ENCODE measurements at places on chromosomes 1 and 21.
A peak's percentile ranks its signal among the peaks of the same experiment; 100 is the strongest.

GRCh38 chr1:90795431-90795830 is 78.3 kb upstream of the BARHL2 start:
- DNase-seq, result no peak

DNA sequence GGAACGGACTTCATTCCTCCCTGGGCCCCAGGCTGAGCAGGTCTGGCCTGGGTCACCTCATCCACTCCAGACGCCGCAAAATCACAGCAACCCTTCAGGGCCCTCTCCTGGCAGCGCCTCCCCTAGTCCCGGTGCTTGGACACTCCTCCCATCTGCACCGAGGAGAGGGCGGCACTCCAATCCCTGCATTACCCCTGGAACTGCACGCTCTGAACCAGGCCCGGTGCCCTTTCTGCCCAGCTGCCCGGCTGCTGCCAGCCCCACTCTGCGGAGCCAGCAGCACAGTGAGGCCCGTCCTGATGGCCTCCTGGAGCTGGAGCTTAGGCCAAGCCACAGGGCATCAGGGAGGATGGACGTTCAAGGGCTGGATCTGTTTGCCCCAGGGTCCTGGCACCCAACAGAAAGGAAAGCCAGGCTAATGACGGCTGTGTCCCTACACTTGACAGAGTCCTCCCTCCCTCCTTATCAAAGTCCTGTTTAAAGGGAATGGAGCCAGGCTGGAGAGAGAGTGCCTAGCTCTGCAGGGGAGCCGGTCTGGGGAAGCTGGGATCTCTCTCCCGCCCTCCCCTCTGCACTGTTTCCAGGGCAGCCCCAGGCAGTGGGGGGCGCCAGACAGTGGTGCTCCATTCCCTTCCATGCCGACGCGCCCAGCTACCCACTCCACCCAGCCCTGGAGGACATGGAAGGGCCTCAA is 12.7 kb downstream of the COL6A2 start:
- DNase-seq, result peak; percentile 89

DNA sequence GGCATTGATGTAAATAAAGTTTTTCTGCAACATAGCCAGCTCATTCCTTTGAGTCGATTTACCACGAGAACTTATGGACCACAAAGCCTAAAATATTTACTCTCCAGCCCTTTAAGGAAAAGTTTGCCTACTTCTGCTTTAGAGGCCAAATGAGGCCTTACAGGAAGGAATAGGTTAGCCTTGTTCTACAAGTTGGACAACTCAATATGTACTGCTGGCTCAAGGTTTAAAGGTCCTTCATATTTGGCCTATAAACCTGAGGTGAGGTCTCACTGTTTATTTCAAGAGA is 144.5 kb upstream of the DNAH14 start:
- DNase-seq, result no peak

DNA sequence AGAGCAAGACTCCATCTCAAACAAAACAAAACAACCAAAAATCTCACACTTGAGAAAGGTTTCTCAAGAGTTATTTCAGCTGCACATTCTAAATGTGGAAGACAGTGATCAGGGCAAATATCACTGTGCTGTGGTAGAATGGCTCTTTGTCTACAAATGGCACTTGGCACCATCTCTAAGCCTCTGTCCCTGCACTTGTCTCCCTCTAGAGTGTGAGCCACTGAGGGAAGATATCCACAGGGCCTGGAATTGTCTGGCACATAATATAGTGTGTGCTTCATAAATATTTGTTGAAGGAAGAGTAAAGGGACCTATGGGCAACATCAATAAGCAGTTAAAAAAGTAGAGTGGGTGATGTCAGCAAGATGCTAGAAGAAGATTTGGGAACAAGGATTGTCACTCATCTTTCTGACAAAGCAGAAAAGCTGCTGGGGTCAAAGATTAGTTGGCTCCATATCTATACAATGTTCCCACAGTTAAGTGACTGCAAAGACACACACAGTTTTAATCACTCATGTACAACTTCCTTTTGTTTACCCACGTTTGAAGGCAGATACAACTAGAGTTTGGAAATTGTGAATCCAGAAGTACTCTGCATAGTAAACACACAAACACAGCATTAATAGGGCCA is 19.1 kb downstream of the CD101 start:
- DNase-seq, result no peak

- DNase-seq, result no peak
Measured at GRCh38 chr1:247840818-247841217, 878 bp downstream of the OR11L1 start.

DNA sequence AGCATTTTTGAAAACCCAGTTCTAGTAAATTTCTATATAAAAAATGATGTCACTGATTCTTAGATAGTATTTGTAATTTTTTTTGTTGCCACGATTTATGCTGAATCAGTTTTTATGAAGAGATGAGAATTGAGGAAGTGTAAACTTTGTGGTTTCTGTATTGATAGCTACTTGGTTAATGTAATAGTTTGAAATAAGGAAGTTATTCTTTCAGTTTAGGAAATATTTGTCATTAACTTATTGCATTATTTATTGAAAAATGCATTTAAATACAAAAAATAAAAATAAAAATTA is 97.8 kb downstream of the ZFYVE9 start:
- no peak for DNase-seq

DNA sequence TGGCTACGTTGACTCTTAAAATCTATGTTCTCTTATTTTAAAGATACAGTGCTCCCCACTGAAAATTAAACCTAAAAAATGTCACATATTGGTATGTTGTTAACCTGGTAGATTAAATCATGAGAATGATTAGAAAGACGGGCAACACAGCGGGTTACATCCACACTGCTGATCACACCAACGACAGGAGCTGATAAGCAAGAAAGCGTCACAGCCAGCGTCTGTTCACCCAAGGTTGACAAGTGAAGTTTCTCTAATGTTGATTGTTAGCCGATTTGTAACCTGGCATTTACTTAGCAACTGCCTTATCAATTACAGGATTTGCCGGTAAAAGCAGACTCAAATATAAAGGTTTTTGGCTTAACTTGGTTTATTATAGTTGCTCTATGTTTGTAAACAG is 149.3 kb downstream of the NR5A2 start:
- DNase-seq, result no peak

- DNase-seq, result no peak
Measured at GRCh38 chr1:52345252-52345651, 20.8 kb downstream of the CC2D1B start.

Data from ascending aorta (tissue), 2 donors.